ENCODE measurements at places on chromosomes 1 and 21.

DNA sequence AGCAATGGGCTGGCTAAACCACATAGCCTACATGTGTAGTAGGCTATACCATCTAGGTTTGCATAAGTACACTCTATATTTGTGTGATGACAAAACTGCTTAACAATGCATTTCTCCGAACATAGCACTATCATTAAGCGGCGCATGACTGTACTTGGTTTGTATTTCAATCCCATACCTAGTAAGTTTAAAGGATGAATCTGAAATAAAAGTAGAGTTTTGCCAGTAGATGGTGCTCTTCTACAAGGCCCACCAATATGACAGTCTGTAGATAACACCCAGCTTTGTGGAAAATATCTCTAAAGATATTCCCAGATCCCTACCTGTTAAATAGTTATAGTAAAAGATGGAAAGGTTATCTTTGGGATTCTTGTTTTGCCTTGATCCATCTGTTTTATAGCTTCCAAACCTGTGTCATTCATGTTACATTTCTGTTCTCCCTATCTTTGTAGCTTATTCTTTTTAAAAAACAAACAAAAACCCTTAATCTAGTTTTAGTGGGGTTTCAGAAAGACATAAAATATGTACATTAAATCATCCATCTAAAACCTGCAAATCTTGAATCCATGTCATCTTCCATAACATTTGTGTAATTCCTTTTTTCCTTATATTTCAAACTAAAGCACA lies 33.9 kb upstream of the ASPM start:
- peak; percentile 44 for DNase-seq

- peak; percentile 44 for DNase-seq
Measured at GRCh38 chr1:221439008-221439746, 302.7 kb downstream of the DUSP10 start.

DNA sequence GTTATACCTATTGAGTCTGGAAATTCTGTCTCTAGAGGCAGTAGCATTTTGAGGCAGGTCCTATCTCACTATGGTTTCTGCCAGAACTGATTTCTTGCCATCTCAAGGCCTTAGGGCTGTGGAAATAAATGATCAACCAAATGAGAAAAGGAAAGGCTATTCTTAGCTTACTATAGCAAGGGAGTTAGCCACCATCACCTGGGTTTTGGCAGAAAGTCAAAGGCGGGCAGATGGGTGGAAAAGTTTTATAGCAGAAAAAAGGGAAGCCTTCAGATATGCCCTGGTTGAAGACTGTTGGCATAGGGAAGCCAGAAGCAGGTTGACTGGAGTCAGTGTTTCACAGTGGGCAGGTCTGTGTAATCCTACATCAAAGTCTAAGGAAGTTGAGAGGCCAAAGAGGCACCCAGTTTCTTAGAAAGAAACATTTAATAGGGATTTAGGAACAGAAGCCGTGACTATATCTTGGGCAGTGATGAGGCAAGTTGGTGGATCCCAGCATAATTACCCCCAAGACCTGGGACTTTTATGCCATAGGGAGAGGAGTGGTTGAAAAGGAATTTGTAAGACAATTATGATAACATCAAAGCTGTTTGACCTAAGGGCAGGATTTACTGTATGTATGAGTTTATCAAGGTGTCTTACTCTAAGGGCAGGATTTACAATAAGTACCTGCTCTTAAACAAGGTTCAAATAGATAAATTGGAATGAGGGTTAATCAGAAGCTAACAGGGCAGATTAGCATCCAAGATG lies 29.7 kb downstream of the CTH start:
- no peak for DNase-seq

DNA sequence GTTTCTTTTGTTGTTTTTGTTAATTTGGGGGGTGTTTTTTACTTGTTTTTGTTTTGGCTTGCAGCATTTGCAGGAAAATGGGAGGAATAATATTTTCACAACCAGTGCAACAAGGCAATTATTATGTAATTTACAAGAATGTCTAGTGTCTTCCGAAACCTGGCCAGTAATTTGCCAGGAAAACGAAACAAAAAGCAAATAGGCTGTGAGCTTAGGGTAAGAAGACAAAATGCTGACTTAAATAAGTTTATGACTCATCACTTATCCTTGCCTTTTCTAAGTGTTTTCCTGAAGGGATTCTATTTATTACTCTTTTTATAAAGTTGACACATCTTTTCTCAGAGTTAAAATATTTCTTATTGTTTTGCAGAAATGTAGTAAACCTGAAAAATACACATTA lies 49.8 kb downstream of the KCNT2 start:
- peak; percentile 0 for DNase-seq

DNA sequence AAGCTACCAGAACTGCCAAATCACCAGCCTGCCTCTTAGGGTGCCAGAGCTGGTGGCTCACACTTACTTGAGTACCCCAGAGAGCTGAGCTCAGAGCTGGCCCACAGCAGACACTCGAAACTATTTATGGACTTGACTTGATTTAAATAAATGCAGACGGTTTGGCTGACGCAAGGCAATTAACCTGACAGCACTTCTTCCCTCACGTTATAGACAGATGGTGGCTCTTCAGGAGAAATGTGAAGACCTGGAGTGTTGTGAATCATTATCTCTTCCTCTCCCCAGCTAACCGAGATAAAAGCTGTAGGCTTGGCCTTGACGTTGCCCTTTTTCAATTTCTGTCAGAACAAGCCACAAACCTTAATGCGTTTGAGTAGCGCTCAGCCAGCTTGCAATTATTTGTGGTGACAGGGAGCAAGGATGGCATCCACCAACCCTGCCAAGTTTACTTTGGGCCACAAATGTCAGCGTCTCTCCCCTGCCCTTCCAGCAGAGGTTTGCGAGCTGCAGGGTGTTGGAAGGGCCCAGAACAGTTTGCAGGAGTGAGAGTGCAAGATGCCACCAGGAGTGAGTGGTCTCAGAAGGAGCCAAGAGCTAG lies 34.0 kb upstream of the BCAR3 start:
- DNase-seq, result no peak

DNA sequence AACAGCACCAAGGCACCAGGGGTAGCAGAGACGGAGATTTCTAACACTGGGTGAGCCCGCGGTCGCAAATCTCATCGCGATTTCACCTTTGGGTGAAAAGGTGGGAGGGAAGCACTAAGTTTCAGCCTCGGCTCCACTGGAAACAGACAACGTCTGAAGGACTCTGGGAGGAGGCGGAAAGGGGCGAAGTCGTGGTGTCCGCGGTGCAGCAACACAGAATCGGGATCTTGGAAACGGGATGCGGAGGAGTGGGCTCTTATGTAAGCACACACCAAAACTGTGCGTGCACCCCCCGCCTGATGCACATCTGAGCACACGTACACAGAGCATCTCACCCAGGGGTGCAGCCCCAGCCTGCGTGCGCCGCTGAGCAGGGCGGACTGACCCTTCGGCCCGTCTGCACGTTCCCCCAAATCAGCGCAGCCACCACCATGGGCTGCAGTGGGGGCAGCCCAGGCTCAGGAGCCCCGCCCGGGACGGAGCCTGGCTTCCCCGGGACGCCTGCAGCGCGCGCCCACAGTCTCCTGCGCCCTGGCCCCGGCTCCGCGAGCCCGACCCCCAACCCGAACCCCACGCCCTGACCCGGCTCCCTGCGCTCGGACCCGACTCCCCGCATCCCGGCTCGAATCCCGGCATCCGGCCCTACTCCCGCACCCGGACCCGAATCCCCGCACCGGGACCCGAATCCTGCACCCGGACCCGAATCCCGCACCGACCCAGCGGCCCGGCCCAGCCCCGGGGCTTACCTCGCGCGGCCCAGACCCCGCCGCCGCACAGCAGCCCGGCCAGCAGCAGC lies 670 bp downstream of the CLSTN1 start:
- peak; percentile 34 for DNase-seq

GRCh38 chr1:69070660-69071373 lies 496.9 kb upstream of the LRRC7 start:
- no peak for DNase-seq

GRCh38 chr1:236172041-236172579 lies 29.8 kb downstream of the GPR137B start:
- no peak for DNase-seq

DNA sequence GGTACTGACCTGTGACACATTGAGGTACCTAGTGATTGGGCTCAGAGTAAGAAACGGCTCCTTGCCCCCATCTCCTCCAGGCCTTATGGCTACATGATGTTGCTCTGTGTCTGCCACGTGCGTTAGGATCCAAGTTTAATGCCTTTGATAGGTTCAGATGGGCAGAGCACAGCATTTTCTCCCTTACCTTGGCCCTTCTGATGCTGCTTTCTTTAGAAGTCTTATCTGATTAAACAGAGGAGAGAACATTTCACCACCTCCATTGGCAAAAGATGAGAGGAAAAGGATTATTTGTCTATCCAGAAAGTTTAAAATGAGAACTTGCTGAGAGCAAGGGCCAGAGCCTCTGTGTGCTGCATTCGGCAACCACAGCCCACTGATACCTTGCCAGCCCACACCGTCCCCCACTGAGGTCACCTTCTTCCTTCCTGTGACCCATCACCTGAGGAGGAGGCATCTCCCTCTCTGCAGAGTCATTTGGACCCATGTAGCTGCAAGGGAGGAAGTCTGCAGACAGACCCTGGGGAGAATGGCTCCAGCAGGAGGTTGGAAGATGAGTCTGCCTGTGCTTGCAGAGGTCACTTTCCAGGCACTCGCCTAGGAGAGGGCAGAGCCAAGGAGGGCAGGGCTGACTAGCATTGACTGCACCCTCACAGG lies 16.7 kb downstream of the SHISA4 start:
- DNase-seq, result no peak

DNA sequence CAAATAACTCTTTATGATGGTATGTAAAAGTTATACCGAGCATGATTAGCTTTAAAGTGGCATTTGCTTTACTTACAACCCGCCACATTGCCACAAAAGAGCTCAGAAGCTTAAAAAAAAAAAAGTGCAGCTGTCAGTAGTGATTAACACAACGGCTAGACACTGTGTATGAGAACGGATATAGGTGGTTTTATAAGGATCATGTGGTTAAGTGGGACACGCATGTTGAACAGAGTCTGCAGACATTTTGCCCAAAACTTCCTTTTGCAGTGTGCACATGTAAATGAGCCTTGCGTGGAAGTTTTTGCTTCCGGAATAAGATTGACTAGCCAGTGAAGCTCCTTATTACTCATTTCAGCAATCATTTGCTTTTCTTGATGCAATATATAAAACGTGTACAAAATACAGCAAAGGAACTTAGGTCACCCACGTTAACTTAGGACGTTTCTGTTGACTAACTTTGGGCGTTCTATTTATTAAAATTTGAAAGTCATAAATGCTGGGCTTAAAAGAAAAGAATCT lies 58.7 kb upstream of the RGS1 start:
- DNase-seq, result peak; percentile 94

DNA sequence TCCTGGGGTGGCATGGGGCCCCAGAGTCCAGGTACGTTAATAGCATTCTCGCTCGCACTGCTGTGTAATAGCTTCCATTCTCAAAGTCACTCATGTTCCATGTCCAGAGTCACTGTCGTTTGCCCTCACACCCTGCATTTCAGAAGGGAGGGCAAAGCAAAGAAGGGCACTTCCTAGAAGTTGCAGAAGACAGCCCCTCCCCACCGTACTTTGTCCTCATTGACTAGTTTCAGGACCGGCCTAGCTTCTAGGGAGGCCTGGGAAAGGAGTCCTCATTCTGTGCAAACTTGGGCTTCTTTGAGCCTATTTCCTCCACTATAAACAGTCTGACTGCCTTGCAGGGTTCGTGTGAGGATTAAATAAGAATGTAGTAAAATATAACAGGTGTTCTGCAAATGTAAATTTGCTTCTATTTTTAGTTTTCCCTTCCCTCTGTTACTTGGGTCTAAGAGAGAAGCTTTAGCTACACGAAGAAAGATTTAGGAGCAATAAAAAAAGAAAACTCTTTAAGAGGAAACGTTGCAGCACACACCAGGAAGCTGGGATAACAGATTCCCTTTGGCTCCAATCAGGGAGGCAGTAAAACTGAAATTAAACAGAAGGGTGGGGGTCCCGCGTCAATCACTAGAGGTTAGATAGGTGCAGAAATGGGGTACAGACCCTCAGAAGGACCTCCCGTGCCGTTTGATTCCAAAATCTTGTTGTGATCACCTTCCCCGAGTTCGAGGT lies 40.1 kb downstream of the ACTL8 start:
- no peak for DNase-seq

- DNase-seq, result no peak
Measured at GRCh38 chr1:216523449-216524190, 100.4 kb upstream of the USH2A start.

DNA sequence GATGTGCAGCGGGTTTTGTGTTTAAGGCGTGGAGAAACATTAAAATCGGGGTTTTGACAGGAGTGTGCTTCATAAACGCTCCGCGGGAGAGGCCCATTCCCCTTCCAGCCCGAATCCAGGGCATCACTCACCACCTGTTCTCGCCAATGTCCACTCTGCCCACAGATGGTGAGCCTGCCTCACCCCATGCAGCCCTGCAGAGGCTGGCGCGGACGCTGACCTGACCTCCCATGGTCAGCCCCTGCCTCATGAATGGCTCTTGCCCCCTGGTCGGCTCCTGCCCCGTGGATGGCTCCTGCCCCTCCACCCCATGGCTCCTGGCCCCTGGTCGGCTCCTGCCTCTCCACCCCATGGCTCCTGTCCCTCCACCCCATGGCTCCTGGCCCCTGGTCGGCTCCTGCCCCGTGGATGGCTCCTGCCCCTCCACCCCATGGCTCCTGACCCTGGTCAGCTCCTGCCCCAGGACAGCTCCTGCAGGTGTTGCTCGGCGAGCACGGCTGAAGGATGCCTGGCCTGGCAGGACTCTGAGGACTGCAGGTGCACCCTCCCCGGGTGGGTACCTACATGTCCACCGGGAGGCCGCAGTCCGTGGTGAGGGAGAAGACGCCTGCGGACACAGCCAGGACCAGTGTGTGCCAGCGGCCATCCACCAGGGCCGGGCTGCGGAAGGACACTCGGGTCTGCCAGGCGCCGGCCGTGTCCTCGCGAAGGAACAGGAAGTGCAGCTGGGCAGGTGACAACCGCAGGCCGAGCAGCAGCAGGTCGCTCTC lies 6.7 kb downstream of the KRTAP10-1 start:
- DNase-seq, result no peak

Measured in inflammatory macrophage (primary cell).